ENCODE measurements at places on chromosomes 6 and 20.

- no peaks in the 10 kb centered on the region for H3K36me3 ChIP-seq
- H3K4me1 ChIP-seq = no peaks in the 10 kb centered on the region
- DNase-seq = no peak
These were observed 27.0 kb upstream of the ZBP1 start for GRCh38 chr20:57647006-57647932.

DNA sequence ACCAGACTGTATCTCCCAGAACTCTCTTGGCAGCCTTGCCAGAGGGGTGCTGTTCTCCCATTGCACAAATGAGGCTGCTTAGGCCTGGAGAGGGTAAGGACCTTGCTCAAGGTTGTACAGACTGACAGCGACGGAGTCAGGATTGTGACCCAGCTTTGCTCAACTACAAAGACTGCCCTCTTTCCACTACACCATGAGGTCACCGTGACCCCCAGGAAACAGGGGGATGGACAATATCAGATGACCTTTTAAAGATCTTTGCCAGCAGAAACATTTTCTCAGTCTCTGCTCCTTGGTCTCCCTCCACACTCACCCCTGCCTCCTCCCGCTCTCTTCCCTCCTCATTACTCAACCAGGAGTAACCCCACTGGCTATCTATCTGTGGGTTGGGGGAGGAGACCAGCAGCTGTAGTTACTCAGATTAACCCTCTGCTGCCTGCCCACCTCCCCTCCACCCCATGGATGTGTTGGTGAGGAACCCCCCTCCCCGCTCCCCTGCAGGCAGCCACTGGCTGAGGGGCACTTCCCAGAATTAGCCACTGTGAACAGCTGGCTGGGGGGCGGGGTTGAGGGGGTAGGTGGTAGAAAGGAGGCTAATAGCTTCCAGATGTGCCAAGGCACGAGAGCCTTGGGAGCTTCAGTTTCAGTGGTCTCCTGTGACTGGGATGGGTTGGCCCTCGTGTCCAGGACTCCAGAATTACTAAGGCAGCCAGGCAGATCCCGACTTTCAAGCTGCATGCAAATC, 26.9 kb upstream of the MRPS18A start:
- H3K27me3 ChIP-seq = peaks cover 15% of the 10 kb centered on the region
- no peak for DNase-seq
- H3K27ac ChIP-seq = no peak overlapping the region

DNA sequence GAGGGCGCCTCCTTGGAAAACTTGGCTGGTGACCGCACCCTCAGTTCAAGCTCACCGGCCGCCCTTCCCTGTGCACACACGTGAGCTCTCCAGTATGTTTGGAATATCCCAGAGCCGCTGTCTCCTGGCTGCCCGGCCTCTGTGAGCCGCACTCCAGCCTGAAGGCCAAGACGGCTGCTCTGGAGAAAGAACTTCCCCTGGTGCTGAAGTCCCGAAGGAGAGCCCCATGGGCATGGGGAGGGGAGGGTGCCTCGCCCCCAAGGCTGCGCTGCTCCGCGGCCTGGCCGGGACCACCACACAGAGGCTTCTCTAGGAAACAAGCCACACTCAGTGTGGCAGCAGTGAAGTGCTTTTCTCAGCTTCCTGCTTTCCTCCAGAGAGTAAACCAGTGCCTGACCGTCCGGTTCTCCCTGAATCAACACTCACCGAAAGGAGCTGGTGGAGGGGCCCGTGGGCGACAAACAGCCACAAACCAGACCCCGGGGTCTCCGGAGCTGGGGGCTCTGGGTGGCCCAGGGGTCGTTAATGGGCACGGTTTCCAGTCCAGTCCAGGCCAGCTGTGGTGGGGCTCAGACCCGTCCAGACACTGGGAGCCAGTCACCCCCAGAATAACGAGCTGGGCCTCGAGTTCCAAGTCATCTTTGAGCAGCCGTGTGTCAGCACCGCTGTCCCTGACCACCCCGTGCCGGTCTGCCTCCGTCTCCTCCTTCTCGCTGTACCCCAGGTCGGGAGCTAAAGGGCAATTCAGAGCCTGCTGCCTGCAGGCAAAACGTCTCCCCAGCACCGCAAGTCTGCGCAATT, 87.4 kb upstream of the BHLHE23 start:
- H3K27me3 ChIP-seq = no peaks in the 10 kb centered on the region
- no peak for DNase-seq
- no peak overlapping the region for H3K4me3 ChIP-seq
- H3K4me1 ChIP-seq = no peaks in the 10 kb centered on the region
- H3K27ac ChIP-seq = no peak overlapping the region

DNA sequence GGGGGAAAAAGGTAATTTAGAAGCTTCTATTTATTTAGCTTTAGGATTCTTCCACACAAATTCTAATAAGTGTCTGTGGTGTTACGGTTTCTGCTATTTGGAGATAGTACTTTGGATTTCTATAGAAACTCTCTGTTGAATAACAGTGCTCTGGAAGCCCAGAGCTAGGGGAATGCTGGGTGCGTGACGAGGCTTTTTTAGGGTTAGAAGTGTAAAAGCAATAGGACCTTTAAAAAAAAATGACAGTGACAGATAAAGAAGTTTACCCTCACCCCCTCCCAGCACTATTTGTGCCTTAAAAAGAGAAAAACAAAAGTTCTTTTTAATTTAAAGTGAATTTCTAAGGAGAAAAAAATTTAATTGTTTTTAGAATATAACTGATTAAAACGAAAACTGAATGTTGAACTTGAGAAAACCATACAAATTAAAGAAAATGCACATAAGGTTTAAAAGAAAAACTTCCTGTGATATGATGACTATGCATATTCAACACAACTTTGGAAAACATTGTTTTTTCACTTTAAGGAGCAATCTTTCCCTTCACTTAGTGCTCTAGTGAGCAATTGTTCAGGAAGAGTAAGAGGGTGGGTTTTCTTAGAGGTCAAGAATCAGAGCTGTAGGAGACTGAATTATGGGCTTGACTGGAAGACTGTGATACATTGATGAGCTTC, 89.6 kb upstream of the RIPOR2 start:
- DNase-seq = no peak
- peak overlapping the region; percentile 70 for H3K4me3 ChIP-seq
- peaks cover 33% of the 10 kb centered on the region for H3K4me1 ChIP-seq
- no peaks in the 10 kb centered on the region for H3K27me3 ChIP-seq
- peak overlapping the region; percentile 82 for H3K27ac ChIP-seq
